Right hindlimb (tissue), 1 donor: ENCODE measurements at places on chromosomes 6 and 20.

- DNase-seq, result no peak
Observed at GRCh38 chr6:6659600-6660327, 71.2 kb downstream of the LY86 start.

GRCh38 chr6:62362097-62362496 lies 76.1 kb upstream of the KHDRBS2 start:
- DNase-seq, result no peak

DNA sequence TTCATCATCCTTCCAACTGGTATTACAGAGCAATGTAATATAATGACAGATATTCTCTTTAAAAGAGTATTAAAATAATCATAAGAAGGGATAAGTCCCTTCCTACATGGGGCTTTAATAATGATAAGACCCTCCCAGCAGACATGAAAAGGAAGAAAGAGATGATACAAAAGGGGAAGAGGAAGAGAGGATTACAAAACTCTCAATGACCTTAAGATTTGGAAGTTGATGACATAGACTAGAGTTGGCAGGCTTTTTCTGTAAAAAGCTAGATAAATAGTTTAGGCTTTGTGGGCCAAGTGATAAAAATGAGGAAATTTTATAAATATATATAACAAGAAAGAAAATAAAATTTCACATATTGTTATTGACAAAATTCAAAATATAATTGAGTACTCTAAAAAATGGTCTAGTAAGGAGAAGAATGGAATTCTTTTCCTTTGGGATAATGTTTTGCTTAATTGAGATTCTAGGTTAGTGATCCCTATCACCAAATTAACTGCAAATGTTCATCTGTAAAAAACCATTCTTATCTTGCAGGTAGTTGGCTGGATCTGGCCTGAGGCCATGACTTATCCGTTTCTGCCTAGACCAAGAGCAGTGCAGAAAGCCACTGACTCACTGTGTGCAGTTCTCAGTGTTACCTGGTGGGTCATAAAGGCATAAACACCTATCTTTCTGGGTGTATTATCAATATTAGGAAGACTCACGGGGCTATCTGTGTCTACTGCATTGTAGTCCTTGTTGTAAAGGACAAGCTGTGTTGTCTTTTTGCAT lies 11.0 kb downstream of the RIPOR2 start:
- no peak for DNase-seq

DNA sequence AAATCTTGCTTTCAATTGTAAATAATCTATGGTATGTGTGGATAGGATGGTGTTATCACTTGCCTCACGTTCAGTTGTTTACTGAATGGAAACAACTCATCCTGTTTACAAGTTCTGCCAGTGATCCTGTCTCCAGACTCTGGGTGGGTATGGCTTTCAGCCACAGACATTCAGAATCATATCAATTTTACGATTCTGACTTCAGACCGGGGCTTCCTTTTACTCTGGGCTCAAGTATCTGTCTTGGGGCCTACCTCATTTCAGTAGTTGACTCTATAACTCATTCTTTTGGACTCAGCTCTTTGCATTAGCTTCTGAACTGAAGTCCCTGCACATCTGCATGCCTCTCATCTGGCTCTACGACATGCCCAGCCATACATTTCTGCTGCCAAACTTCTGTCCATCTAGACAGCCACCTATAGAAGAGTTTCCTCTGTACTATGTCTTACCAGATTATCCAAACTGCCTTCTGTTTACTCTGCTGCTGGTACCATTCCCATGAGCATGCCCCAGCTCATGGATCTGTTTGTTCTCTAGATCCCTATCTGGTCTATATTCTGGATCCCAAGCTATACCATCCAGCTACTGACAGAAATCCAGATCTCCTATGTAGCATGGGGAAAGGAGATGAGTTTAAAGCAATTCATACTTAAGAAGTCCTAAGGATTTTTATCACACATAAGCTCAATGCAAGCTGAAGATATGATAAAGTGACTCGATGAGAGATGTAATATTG lies 34.3 kb downstream of the FYN start:
- DNase-seq, result no peak

- no peak for DNase-seq
Observed at GRCh38 chr6:156430386-156430785, 346.8 kb upstream of the ARID1B start.
